HCT116 (cell line): ENCODE measurements at places on chromosomes 1 and 21. TPM values are rescaled to one million over a fixed set of nuclear protein-coding genes. Genes with fewer than 3 reads are reported as not detected.
A peak's percentile ranks its signal among the peaks of the same experiment; 100 is the strongest.

- no peak for DNase-seq
- H3K27me3 ChIP-seq: peaks cover 53% of the 10 kb centered on the region
- peaks cover 18% of the 10 kb centered on the region for H3K4me1 ChIP-seq
- H3K27ac ChIP-seq: no peak overlapping the region
Measured at GRCh38 chr1:208247696-208248095, 3.5 kb upstream of the PLXNA2 start.

DNA sequence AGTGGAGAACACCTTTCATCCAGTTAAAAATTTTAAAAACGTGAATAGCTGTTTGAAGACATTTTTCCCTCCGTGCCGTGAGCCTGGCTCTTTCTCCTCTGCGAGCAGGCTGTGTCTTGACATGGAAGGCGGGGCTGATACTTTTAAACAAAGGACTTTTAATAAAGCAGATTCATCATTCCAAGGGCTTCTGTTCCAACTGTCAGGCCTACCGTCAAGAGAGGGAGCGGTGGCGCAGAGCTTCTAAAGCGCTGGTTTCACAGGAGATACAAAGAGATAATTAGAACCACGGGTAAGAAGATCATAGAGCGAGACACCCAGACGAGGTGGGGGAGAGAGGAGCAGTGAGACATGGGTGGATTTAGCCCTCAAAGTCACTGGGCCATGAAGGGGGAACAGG is 247.4 kb upstream of the C1orf174 start:
- H3K36me3 ChIP-seq: no peaks in the 10 kb centered on the region
- H3K27ac ChIP-seq: no peak overlapping the region
- no peaks in the 10 kb centered on the region; the same call in 1 of the 2 replicates for H3K27me3 ChIP-seq
- H3K4me1 ChIP-seq: no peaks in the 10 kb centered on the region
- DNase-seq: no peak

- no peak for DNase-seq
- no peaks in the 10 kb centered on the region for H3K27me3 ChIP-seq
- no peaks in the 10 kb centered on the region for H3K36me3 ChIP-seq
- no peak overlapping the region for H3K4me3 ChIP-seq
- H3K4me1 ChIP-seq: peaks cover 46% of the 10 kb centered on the region
Measured at GRCh38 chr1:36151845-36152203, 2.5 kb upstream of the TRAPPC3 start.

Gene FNDC10
- 8.4 TPM for total RNA-seq

Gene DVL1
- 160 TPM for total RNA-seq

Gene ICOSLG
- 4.7 TPM for total RNA-seq

DNA sequence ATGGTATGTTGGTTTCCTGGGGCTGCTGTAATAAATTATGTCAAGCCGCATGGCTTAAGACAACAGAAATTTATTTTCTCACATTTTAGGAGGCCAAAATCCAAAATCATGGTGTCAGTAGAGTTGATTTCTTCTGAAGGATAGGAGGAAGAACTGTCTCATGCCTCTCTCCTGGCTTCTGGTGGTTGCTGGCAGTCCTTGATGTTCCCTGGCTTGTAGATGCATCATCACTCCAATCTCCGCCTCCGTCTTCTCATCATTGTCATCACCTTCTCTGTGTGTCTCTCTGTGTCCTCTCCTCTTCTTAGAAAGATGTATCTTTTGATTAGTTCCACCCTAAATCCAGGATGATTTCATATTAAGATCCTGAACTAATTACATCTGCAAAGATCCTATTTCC is 124.7 kb upstream of the CTTNBP2NL start:
- H3K36me3 ChIP-seq: no peaks in the 10 kb centered on the region
- H3K4me1 ChIP-seq: no peaks in the 10 kb centered on the region
- peaks cover 35% of the 10 kb centered on the region; the same call in 1 of the 2 replicates for H3K27me3 ChIP-seq
- no peak overlapping the region for H3K27ac ChIP-seq
- no peak overlapping the region for H3K4me3 ChIP-seq

GRCh38 chr1:93708734-93709481 is 27.3 kb upstream of the BCAR3 start:
- H3K27me3 ChIP-seq: no peaks in the 10 kb centered on the region
- no peak for DNase-seq
- no peak overlapping the region for H3K4me3 ChIP-seq
- peaks cover 15% of the 10 kb centered on the region for H3K4me1 ChIP-seq

- H3K4me3 ChIP-seq: no peak overlapping the region
- DNase-seq: no peak
- no peaks in the 10 kb centered on the region for H3K36me3 ChIP-seq
- H3K27me3 ChIP-seq: no peaks in the 10 kb centered on the region
- peaks cover 42% of the 10 kb centered on the region for H3K4me1 ChIP-seq
Measured at GRCh38 chr1:26361605-26362122, 7.7 kb upstream of the CRYBG2 start.

GRCh38 chr1:36822648-36823047 is 211.7 kb downstream of the GRIK3 start:
- H3K4me1 ChIP-seq: no peaks in the 10 kb centered on the region
- DNase-seq: no peak
- H3K36me3 ChIP-seq: no peaks in the 10 kb centered on the region
- no peak overlapping the region for H3K27ac ChIP-seq
- no peak overlapping the region for H3K4me3 ChIP-seq

Gene SNX27
- 42.2 TPM for total RNA-seq

- H3K27ac ChIP-seq: no peak overlapping the region
- DNase-seq: no peak
- no peaks in the 10 kb centered on the region for H3K36me3 ChIP-seq
- peaks cover 2% of the 10 kb centered on the region for H3K4me1 ChIP-seq
Measured at GRCh38 chr1:67855961-67856360, 22.7 kb upstream of the GNG12 start.

Gene SNX7
- 18.8 TPM for total RNA-seq

DNA sequence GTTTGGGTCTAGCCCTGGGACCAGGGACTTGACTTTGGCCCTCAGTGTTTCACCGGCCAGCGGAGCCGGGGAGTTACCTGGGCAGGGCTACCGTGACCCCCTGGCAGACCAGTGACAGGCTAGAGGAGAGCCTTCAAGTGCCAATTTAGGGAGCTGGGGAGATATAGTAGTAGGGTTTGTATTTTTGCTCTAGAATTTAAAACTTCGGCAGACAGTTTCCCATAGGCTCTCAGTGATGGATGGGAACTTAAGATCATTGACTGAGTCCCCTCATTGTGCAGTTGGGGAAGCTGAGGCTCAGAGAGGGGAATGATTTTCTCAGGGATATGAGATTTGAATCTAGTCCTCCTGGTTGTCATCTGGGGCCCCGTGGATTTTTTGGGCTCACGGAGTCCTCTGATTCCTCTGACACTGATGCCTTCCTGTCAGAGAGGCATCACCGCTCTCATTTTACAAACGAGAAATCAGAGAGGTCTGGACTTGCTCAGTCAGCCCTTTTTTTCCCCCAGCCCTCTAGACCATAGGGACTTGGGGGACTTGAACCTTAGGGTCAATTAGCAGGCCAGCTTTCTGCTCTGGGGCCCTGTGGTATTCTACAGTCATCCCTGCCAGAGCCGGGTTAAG is 58.3 kb upstream of the ACOT11 start:
- H3K4me3 ChIP-seq: peak overlapping the region; percentile 80; the same call in 1 of the 2 replicates
- peaks cover 20% of the 10 kb centered on the region for H3K4me1 ChIP-seq
- DNase-seq: no peak
- no peaks in the 10 kb centered on the region for H3K27me3 ChIP-seq

DNA sequence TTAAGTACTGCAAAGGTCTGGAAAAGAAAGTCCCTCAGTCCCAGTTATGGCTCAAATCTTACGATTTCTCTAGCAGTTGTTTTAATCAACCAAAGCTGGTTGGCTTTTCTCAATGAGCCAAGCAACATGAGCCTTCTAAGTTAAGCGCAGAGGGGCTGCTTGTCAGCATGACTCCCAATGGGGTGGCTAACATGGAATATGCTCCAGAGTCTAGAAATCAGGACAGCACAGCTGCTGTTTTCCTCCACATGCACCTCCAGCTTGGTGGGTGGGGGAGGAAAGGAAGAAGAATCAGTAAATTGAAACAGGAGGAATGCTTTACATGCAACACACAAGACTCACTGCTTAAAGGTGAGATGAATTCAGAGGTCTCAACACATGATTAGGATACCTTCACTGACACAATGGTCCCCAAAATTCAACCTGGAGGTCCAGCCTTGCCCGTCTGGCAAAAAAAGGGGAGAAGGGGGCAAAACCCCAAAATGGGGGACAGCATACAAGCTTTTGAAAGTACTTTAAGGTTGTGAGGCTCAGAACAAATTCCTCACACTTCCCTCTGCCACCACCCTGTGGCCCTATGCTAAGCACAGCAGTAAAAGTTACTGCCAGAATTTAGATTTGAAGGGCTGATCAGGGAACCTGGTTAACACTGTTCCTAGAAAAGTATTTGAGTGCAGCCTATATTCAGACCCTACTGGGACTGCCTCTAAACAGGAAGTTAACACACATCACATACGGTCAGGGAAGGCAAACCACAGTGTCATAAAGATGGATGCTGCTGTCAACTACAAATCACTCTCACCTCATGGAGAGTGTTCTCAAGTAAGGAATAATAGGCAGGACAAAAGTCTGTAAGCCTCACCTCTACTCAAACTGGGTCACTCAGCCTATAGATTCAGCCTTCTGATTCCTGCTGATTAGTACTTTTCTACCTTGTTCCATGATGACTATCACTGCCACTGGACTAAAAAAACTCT is 2.6 kb downstream of the GATAD2B start:
- H3K36me3 ChIP-seq: peaks cover 4% of the 10 kb centered on the region; the same call in 1 of the 2 replicates
- H3K27ac ChIP-seq: no peak overlapping the region
- DNase-seq: no peak
- H3K4me3 ChIP-seq: no peak overlapping the region

Gene CYP4A11
- not detected for total RNA-seq

GRCh38 chr1:246067432-246068216 is 439.5 kb downstream of the SMYD3 start:
- H3K36me3 ChIP-seq: no peaks in the 10 kb centered on the region
- H3K27me3 ChIP-seq: no peaks in the 10 kb centered on the region
- no peak overlapping the region for H3K27ac ChIP-seq
- no peak for DNase-seq

- no peaks in the 10 kb centered on the region for H3K27me3 ChIP-seq
- H3K4me3 ChIP-seq: no peak overlapping the region
- no peaks in the 10 kb centered on the region for H3K4me1 ChIP-seq
- H3K36me3 ChIP-seq: no peaks in the 10 kb centered on the region
- H3K27ac ChIP-seq: no peak overlapping the region
- DNase-seq: no peak
Measured at GRCh38 chr1:213260311-213261075, 209.5 kb downstream of the RPS6KC1 start.

DNA sequence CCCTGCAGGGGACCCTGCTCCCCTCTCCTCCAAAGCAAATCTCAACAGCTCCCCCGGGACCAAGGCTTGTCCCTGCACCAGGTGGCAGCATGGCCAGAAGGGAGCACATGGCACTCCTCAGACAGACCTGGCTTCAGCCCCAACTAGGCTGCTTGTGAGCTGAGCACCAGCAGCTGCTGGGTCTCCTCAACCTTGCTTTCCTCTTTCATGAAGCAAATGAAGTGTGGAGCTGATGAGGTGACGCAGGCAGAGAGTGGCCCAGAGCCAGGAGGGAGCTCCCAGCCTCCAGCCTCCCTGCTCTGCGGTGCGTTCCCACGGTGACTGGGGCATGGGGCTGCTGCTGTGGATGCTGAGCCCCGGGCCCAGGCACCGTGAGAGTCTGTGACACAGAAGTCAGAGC is 34.0 kb downstream of the MEGF6 start:
- no peaks in the 10 kb centered on the region for H3K4me1 ChIP-seq
- H3K4me3 ChIP-seq: no peak overlapping the region
- DNase-seq: no peak
- H3K27me3 ChIP-seq: no peaks in the 10 kb centered on the region
- no peaks in the 10 kb centered on the region for H3K36me3 ChIP-seq
- H3K27ac ChIP-seq: no peak overlapping the region

Gene ADAMTS1
- 0.98 TPM for total RNA-seq

Gene CYP4A22
- total RNA-seq: not detected

DNA sequence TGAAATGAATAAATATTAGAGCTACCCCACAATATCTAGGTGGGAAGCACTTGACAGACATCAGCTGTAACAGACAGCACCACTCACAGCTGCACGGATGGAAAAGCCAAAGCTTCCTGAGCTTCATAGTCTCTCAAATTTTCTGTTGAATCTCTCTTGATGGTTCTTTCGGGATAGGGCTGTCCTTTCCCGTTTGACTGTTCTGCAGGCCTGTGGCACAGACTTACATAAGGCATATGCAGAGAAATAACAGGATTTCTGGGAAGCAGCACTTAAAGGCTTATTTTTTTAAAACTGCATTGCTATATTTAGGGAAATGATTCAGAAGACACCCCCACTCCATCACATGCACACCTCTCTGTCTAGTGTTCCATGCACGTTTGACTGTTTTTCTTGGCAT is 77.5 kb downstream of the ZNF648 start:
- no peak for DNase-seq
- no peaks in the 10 kb centered on the region for H3K4me1 ChIP-seq
- no peaks in the 10 kb centered on the region for H3K36me3 ChIP-seq
- peaks cover 61% of the 10 kb centered on the region for H3K27me3 ChIP-seq
- H3K27ac ChIP-seq: no peak overlapping the region

- no peaks in the 10 kb centered on the region for H3K27me3 ChIP-seq
- no peaks in the 10 kb centered on the region for H3K36me3 ChIP-seq
- H3K4me1 ChIP-seq: no peaks in the 10 kb centered on the region
- DNase-seq: no peak
Measured at GRCh38 chr21:43286196-43286595, 117.4 kb downstream of the CRYAA start.

GRCh38 chr21:45411810-45412206 is 6.8 kb downstream of the COL18A1 start:
- DNase-seq: no peak
- peaks cover 14% of the 10 kb centered on the region; the same call in 1 of the 2 replicates for H3K4me1 ChIP-seq
- no peaks in the 10 kb centered on the region for H3K36me3 ChIP-seq
- no peak overlapping the region for H3K27ac ChIP-seq
- H3K27me3 ChIP-seq: no peaks in the 10 kb centered on the region

DNA sequence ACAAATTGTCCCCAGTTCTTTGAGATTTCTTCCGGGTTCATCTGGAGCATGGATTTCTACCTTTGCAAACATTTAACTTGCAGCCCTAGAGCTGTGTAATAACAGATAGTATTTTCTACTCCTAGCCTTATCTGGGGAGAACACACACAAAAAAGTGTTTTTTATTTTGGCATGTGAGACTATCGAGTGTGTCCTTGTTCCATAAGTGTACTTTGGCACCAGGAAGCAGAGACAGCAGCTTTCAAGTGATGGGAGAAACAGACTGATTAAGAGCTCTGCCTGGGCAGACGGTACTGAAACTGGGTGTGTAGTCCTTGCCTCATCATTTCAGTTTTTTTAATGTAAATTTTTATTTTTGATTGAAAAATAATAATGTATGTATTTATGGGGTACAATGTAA is 297.4 kb downstream of the ST6GALNAC3 start:
- H3K27me3 ChIP-seq: no peaks in the 10 kb centered on the region
- H3K4me1 ChIP-seq: no peaks in the 10 kb centered on the region
- H3K4me3 ChIP-seq: no peak overlapping the region
- no peaks in the 10 kb centered on the region for H3K36me3 ChIP-seq
- DNase-seq: no peak

DNA sequence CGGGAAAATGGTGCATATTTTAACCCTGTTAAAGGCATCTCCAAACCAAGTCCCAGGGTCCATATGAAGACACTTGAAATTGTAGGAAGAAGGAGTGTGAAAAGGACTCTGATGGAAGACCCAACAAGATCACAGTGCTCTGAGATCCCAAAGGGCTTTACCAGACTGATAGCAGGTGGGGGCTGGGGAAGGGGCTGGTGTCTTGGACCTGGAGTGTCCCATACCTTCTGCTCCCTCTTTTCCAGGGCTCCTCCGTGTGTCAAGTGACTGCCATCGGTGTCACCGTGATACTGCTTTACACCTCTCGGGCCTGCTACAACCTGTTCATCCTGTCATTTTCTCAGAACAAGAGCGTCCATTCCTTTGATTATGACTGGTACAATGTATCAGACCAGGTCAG is 37.3 kb downstream of the GPR137B start:
- H3K4me1 ChIP-seq: peaks cover 6% of the 10 kb centered on the region; the same call in 1 of the 2 replicates
- H3K4me3 ChIP-seq: no peak overlapping the region
- H3K27ac ChIP-seq: no peak overlapping the region
- DNase-seq: no peak

Gene SNRNP40
- total RNA-seq: 91.8 TPM
